ENCODE measurements at places on chromosomes 4 and X. TPM values are rescaled to one million over a fixed set of nuclear protein-coding genes. Genes with fewer than 3 reads are reported as not detected.

The CHRNA9 gene
- not detected for total RNA-seq

DNA sequence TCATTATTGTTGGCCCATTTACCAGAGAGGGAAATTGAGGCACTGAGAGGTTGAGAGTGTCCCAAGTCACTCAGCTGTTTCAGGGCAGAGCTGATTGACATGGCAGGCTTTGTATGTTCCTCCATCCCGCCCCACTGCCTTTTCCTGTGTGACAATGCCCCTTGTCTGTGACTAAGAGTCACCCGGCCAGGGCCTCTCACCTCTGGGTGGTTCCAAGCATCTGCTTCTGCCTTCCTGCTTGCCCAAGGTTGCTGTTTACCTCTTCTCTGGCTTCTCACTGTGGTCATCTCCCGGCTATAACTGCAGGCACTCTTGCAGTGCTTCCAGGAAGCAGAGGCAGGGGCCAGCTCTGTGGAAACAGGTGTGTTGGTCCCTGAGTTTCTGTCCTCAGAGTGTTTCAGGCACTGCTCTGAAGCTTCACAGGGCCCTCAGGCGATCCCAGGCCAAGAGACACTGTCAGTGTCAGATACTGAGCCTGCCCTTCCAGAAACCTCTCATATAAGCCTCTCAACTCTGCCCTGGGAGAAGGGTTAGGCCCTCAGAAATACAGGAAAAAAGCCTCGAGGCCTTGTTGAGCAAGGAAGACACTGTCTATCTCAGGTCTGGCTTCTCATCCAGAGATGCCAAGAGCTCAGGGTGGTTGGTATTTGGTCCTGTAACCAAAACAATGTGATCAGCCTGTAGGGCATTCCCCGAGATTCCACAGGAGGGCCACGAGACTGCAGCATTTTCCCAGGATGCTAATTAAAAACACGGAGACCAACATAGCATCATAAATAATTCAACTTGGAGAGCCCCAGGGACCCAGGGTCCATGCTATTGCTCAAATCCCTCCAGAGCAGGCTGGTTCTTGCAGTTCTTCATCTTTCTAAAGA lies 42.0 kb upstream of the PROM1 start:
- H3K4me1 ChIP-seq, result no peaks in the 10 kb centered on the region
- no peaks in the 10 kb centered on the region for H3K27me3 ChIP-seq
- no peak for DNase-seq
- no peaks in the 10 kb centered on the region for H3K36me3 ChIP-seq
- H3K27ac ChIP-seq, result no peak overlapping the region

GRCh38 chr4:74414149-74414809 lies 30.7 kb upstream of the AREG start:
- no peak for DNase-seq
- no peaks in the 10 kb centered on the region for H3K36me3 ChIP-seq
- H3K4me3 ChIP-seq, result no peak overlapping the region

GRCh38 chr4:700587-701264 lies 4.9 kb upstream of the PCGF3 start:
- peak; percentile 45 for DNase-seq
- H3K4me3 ChIP-seq, result no peak overlapping the region
- no peaks in the 10 kb centered on the region for H3K4me1 ChIP-seq
- H3K36me3 ChIP-seq, result no peaks in the 10 kb centered on the region

DNA sequence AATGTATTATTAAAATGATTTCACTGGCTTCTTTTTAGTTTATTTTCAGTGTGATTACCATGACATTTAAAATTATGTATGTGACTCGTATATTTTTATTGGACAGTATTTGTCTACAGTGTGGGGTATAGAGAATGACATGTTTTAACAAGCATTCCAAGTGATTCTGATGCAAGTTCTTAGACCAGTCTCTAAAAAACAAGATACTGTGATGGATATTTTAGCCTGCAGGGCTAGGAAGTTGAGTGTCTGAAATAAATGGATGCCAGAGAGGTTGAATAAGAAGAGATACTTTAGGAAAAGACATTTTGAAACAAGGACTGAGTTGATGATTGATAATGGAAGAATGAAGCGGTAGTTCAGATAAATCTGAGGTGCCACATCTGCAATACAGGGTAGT lies 3.5 kb upstream of the MAD2L1 start:
- no peak overlapping the region for H3K4me3 ChIP-seq
- no peaks in the 10 kb centered on the region for H3K27me3 ChIP-seq
- H3K36me3 ChIP-seq, result no peaks in the 10 kb centered on the region
- peaks cover 32% of the 10 kb centered on the region for H3K4me1 ChIP-seq
- no peak overlapping the region for H3K27ac ChIP-seq

GRCh38 chr4:60812811-60813210 lies 387.3 kb upstream of the ADGRL3 start:
- no peak for DNase-seq
- H3K4me1 ChIP-seq, result no peaks in the 10 kb centered on the region
- no peak overlapping the region for H3K4me3 ChIP-seq
- H3K27me3 ChIP-seq, result no peaks in the 10 kb centered on the region
- H3K27ac ChIP-seq, result no peak overlapping the region

DNA sequence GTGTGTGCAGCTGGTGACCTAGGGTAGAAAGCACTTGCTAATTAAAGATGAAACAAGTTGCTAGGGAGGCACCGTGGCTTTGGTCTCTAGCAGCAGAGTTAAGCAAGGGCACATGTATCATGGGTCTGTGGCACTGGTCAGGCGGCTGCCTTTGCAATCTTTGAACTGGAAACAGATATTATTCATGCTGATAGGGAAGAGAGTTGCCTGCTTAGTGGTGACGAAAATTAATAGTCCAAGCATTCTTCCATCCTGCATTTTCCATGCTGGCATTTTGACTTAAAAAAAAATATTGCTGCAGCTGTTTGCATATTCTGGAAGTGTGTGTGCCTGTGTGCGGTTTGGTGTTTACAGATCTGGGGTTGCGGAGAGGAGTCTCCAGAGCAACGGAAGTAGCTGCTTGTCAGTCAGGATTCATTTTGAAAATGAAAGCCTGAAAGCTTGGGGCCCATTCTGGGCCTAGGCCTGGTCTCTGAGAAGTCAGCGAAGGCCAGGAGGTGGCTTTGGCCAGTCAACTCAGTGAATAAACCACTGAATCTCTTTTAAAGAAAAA lies 2.3 kb upstream of the SOWAHD start:
- DNase-seq, result no peak
- no peak overlapping the region for H3K4me3 ChIP-seq
- no peak overlapping the region for H3K27ac ChIP-seq
- H3K4me1 ChIP-seq, result no peaks in the 10 kb centered on the region

The AKAP17A gene
- total RNA-seq, result 45.1 TPM

The TAPT1 gene
- 43.8 TPM for total RNA-seq

The CLDN34 gene
- not detected for total RNA-seq

The DRD5 gene
- total RNA-seq, result not detected

DNA sequence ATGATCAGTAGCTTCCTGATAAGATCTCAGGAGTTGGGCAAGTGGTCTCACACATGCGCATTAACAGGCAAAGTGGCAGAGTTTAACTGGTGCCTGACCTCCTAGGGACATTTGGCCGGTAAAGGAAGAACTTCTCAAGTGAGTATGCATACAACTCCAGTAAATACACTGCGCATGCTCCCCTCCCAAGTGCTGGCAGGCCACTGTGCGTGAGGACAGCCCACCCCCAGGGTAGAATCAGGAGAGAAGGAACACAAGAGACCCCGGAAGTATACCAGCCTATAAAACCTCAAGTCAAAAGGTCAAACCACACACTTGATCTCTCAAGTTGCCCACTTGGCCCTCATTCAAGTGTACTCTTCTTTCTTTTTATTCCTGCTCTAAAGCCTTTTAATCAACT lies 225.5 kb upstream of the ANKRD50 start:
- DNase-seq, result no peak
- peaks cover 24% of the 10 kb centered on the region for H3K4me1 ChIP-seq

Measured in sigmoid colon (tissue), 7 donors.